ENCODE measurements at places on chromosomes 5 and 9.

DNA sequence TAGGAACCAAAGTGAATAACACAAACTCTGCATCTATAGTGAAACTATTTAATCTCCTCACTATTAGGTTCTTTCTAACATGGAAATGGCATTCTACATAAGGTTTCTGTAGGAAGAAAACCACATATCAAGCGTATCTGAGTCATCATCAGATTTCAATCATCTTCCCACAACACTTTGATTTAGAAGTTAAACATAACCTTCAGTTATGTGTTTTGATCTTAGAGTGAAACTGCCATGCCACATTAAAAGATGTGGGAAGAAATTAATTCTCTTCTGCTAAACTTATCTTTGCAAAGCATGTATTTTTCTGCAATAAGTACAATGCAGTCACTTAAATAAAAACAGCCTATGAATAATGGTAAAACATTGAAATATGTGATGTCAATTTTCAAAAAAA lies 55.0 kb downstream of the MEF2C start:
- no peak for DNase-seq

GRCh38 chr5:138289296-138289695 lies 14.9 kb upstream of the GFRA3 start:
- no peak for DNase-seq

DNA sequence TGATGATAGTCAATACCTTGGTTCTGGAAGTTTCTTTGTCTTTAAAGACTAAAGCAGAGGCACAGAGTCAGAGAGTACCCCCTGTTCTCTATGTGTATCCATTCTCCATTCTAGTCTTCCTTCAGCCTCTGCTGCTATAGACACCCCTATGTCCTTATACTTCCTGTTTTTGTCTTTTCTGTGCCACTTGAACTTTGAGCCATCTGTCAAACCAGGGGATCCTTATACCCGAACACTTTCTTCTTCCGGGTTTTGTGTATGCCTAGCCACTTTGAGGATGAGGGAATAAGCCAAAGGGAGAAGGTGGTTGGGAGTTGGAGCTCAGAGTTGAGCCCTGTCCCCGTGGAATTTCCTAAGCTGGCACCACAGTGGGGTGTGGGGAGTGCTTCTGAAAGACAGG lies 61.1 kb upstream of the IL6ST start:
- DNase-seq: no peak

DNA sequence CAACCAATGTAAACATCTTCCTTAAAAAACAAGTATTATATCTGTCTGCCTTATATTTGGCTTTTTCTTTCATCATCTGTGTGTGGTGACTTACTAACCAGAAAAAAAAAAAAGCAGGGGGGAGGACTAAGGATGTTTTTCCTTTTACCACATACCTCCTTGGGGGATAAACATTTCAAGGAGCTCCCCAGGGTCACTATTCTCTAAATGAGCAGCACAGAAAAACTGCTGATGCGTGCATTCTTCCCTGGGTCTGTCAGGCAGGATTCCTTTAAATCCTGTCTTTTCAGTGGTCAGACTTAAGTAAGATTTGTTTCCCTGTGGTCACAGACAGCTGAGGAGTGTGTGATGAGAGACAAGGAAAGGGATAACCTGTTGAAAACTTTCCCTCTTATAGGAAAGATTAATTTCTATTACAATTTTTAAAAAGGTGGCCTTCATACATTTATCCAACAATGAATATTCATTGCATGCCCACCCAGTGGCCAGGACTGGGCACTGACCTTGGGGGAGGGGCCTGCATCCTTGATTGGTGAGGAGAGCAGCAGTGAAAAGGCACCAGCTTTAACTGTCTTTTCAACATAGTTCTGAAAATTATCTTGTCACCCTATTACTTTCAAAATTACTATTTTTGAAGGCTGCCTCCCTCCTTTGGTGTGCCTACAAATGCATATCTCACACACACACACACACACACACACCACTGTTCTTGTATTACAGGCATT lies 123.1 kb downstream of the TLE4 start:
- no peak for DNase-seq

GRCh38 chr9:81877047-81877446 lies 51.2 kb upstream of the SPATA31D4 start:
- DNase-seq: no peak

DNA sequence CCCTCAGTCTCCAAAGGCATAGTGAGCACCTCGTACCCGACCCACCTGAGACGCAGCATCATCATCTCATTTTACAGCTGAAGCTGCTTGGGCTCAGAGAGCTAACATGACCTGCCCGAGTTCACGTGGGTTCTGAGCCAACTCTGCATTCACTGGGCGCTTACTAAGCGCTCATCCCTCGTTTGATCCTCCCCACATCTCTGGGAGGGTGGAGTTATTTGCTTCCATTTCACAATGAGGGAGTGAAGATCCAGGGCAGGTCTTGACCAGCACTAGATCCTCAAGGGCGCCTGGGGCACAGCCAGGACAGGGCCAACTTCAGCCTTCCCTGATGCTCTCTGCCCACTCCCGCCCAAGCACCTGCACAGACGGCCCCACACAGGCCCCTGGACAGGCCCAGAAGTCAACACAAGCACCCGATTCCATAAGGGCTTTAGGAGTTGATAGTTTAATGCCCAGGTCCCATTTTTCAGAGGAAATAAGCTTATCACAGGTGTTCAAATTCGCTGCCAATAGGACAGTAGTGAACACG lies 80.8 kb downstream of the HRH2 start:
- DNase-seq: no peak

DNA sequence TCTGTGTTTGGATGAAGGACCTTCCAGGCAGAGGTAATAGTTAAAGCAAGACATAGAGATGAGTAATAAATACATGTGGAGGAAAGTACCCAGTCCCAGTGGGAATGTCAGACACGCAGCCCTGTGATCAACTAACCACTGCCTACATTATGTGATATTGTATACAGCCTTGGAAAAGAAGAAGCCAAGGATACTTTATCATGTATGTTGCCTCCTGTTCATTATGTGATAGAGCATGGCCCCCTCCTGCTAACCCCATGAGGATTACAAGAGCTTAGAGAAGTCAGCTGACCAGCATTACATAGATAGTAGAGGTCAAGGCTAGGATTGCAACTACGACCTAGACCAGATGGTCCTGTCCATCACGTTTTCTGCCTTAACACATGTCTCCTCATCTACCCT lies 497.0 kb upstream of the TNC start:
- no peak for DNase-seq

- no peak for DNase-seq
These were observed 41.8 kb downstream of the CDO1 start for GRCh38 chr5:115774684-115775083.

DNA sequence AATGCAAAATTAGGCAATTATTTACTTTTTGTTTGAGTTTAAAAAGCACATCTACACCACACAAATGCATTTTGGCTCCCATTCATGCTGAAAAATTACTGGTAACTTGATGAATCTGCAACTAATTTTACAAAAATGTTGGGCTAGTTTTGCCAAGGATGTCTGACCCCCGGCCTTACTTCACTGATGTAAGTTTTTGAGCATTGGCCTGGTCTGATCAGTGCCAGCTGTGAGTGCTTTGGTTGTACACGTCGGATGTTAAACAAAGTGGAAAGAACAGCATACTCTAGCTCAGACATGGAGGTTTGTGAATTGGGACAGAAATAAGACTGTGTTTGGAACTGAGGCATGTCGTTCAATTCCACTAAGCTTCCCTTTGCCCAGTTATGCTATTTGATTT lies 1044.2 kb downstream of the TLE4 start:
- no peak for DNase-seq

GRCh38 chr5:113950186-113950585 lies 411.7 kb upstream of the KCNN2 start:
- DNase-seq: no peak

DNA sequence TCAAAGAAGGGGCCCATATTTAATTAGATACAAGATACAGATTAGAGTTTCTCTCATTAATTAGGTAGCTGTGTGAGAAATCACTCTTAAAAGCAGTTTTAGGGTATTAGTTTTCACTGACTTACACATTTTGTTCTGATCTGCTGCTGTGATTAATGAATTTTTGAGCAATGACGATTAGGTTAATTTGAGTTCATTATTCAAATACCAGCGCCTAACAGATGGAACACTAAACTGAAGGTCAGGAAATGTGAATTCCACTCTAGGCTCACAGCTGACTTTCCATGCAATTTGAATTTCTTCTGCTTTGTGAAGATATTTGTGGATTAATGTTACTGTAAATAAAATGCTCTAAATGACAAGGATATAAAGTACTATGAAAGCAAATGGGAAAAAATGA lies 380.6 kb downstream of the ADGRV1 start:
- DNase-seq: no peak

GRCh38 chr9:112380102-112380824 lies at the start of gene HSDL2:
Gene HSDL2, plus strand, starts transcription at chr9:112380108. Its CDS starts 56 bp downstream, at chr9:112380164.
- no peak for DNase-seq

GRCh38 chr5:55926476-55926875 lies 68.3 kb downstream of the IL6ST start:
- DNase-seq: no peak

DNA sequence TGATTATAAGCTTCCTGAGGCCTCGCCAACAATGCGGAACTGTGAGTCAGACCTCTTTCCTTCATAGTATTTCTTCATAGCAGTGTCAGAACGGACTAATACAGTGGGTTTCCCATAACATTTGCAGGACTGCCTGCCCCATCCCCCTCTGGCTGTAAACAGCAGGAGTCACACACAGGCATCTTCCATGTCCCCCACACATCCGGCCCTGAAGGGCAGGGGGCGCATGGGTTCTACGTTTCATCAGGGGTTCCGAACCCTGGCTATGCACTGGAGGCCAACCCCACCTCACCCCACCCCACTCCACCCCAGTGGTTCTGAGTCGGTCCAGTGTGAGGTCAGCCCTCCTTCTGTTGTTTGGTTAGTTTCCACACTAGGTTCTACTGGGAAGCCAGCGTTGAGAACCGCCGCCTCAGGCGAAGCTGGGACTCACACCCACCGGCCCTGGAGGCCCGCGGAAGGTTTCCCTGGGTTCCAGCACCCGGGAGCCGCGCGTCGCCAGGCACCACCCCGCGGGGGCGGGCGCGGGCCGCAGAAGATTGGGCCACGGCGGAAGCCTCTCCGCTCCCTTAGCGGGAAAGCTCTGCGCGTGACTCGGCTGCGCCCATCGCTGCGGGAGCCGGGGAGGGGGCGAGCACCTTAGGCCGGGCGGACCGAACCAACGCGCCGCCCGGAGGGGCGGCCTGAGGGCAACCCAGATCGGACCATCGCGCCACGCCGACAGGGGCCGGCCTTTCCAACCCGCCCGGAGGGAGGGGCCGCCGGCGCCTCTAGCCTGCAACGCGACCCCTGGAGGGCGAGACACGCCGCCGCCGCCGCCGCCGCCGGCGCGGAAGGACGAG lies at the start of gene RUSC2:
RUSC2 (plus strand) TSS at position 799 of the 842 bp plus-strand sequence. CDS start 56,411 bp downstream, outside the sequence.
- DNase-seq: peak; percentile 90

- no peak for DNase-seq
These were observed 150.2 kb downstream of the ACTBL2 start for GRCh38 chr5:57332361-57332760.
